ENCODE measurements at places on chromosomes 7 and 10.

DNA sequence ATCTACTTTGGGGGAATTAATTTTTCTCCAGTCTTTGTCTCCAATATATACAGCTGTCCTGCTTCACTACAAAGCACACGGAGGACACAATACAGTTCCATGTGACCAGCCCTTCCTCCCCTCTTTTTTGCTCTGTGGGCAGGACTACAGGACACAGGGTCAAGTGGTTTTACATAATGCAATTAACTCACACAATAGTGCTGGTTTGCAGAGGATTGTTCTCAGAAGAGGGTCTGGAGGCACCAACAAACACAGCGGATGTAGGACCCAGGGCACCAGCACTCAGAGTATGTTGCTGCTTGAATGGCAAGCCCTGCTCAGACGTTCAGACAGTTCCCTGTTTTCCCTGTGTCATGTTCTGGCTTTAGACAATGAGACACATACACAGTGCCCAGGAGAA is 52.0 kb upstream of the NPTX2 start:
- no peak for DNase-seq

GRCh38 chr10:89904755-89905154 is 203.4 kb downstream of the KIF20B start:
- DNase-seq = no peak

- no peak for DNase-seq
These were observed 19.3 kb downstream of the PPP2R2D start for GRCh38 chr10:131920151-131920550.

GRCh38 chr7:50580057-50580456 is 14.9 kb upstream of the DDC start:
- no peak for DNase-seq

GRCh38 chr7:101465576-101466196 is 103.0 kb downstream of the COL26A1 start:
- DNase-seq = no peak

DNA sequence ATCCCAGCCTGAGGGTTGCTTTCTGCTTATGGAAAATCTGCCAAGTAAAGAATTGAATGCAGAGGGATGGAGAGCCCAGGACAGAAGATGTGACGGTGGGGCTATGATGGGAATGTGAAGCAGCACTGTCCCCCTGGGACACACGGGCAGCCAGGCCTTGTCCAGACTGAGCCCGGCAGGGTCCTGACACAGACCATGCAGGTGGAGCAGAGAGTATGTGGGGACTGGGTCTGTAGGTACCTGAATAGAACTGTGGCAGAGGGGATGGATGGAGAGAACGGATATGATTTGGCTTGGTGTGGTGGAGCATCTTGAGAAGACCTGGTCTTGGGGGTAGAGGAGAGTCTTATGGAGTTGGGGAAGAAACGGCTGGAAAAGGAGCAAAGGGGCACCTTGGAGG is 732 bp upstream of the LRRC18 start:
- no peak for DNase-seq

DNA sequence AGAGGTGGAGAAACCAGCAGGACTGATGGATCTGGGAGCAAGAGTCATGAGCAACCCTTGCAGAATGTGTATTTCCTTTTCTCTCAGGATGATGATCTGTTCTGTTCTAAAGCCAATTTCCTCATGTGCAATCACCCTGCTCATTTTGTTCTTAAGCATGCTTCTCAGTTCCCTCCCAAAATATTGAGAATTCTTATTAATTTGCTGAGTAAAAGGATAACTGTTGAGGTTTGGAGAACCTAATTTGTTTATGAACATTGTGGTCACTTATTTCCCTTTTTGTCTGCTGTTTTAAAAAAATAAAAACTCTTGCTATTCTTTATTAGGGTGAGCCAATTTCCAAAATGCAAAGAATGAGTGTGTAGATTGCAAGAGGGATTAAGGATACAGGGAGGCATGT is 106.8 kb downstream of the APBB1IP start:
- no peak for DNase-seq

- no peak for DNase-seq
These were observed 283.6 kb downstream of the ADRA2A start for GRCh38 chr10:111360260-111360925.

DNA sequence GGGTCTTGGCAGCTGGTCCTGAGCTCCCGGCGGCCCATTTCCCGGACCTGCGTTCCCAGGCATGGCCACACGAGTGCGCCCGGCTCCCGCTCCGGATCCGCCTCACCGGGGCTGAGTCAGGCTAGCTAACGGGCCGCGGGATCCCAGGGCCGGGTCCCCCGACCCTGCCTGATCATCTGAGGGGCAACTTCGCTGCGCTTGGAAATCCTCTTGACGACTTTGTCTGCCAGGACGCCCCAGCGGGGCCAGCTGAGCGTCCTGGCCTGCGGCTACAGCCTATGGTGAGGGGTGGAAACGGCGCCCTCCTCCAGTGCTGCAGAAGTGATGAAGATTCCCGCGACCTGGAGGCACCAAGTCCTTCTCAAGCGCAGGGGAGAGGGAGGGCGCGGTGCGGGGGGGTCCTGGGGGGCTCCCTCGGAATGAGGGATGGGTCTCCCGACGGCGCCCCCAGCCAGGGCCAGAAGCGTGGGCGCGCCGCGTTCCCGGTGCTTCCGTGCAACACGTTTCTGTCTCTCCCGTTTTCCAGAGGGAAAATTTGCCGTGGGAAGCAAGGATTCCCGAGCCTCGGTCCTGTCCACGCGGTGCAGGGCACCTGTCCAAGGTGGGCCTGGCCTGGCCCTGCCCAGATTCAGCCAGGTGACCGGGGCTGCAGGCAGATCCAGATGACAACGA is 212.4 kb downstream of the CCSER2 start:
- no peak for DNase-seq

GRCh38 chr7:8295638-8296361 is 33.8 kb upstream of the ICA1 start:
- DNase-seq = peak; percentile 83

DNA sequence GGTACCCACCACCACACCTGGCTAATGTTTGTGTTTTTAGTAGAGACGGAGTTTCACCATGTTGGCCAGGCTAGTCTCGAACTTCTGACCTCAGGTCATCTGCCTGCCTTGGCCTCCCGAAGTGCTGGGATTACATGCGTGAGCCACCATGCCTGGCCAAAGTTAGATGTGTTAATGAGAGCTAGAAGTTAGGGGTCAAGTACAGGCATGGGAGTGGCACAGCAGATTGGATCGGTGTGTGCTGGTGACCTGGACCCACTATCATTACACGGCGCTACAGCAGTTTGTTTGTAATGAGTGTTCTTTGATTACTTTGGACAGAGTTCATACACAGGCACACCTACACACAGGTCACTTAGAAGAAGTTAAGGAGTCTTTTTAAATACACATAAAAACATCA is 36.7 kb downstream of the DNAJB6 start:
- no peak for DNase-seq

- no peak for DNase-seq
These were observed 40.9 kb downstream of the PDSS1 start for GRCh38 chr10:26738301-26738911.

DNA sequence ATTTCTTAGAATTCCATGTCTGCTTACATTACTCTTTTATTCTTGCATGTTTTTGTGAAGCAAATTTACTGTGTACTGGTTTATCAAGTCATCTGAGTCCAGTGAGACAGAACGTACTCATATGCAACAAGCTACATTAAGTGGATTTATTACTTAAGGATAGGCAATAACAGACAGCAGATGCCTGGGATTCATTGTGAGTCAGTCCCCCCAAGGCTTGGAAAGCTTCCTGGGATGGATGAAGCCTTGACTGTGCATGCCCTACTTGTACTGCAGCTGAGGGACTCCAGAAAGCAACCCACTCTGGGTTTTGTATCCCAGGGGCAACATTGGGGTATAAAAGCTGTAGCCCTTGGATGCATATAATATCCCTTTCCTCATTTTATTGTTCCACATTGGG is 113.4 kb upstream of the RAB18 start:
- DNase-seq = no peak

DNA sequence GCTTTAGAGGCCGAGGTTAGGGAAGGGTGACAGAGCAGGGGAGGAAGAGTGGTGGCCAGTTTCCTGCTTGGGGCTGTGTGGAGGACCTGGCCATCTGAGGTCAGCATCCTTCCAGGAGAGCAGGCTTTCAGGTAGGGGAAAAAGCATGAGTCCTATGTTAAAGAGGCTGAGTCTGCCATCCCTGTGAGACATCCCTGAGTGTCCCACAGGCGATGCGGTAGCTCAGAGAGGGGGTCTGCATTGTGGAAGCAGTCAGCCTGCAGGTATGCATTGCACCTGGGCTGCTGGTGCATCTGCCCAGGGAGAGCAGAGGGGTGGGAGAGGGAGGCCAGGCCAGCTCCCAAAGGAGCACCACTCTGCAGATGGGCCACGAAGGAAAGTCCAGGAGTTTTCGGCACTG is 282.1 kb upstream of the ZNF32 start:
- no peak for DNase-seq

DNA sequence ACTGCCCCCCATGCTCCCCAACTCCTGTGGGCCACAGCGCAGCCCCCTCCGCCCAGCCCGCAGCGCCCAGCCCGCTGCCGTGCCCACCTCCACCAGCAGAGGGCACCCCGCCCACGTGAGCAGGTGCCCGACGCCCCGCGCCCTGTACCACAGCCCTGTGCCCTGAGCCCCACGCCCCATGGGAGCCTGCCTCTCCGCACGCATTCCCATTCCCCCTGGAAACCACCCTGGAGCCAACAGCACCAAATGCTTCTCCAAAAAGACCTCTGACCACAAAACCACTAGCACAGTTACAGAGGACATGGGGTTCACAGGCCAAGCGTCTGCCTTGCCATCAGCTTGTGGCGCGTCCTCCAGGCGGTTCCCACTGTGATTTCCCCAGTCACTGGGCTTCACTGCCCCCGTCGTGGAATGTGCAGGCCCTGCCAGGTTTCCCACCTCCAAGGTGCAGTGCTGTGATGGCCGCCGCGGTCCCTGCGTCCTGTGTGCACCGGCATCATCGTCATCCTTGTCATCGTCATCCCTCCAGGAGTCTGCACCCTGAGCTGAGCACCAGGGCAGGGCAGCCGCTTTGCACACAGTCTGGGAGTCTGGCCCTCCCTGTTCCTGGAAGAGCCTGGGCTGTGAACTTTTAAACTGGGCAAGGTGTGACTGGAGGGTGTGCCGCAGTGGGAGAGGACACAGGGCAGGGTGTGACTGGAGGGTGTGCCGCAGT is 61.7 kb downstream of the PWWP2B start:
- no peak for DNase-seq

DNA sequence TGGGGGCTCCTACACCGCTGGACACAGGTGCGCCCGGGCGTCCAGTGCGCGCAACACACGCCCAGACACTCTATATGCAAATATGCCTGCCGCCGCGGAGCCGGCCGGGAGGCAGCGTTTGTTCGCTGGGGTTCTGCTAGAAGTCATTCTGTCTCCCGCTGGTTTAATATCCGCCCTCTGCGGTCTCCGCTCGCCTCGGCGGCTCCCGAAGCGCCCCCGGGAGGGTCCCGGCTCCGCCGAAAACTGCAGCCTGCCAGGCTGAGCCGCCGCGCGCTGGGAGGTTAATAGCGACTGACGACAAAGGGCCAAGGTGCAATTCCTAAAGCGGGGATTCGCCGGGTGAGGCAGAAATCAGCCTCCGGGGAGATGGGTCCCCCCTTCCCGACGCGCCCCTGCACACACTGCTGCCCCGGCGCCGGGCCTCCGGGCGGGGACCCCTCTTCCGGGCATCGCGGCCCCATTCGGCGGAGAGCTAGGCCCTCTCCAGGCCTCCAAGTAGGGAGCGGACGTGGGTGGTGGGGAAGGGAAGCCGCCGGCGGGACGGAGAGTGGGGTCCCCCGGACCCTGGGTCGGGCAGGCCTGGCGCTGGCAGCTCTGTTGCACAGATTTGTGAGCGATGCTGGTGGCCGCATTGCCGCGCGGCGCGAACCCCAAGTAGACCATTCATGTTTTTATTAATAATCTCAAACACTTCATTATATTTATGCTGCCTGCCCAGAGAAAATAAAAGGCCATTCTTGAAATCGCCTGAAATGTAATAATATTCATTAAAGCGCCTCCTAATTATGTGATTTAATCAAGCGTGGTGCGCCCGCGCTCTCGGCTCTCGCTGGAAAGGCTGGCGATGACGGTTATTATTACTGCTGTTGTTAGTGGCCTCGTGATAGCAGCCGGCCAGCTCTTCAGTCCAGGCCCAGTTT is 9.1 kb downstream of the EN2 start:
- DNase-seq = peak; percentile 28

GRCh38 chr10:132572545-132572937 is 35.0 kb downstream of the INPP5A start:
- no peak for DNase-seq

- no peak for DNase-seq
These were observed 325.4 kb upstream of the SEMA3C start for GRCh38 chr7:81244224-81244623.

- no peak for DNase-seq
These were observed 1.5 kb downstream of the INA start for GRCh38 chr10:103278537-103278823.

- DNase-seq = no peak
These were observed 54.5 kb downstream of the UBE3C start for GRCh38 chr7:157193274-157193673.

GRCh38 chr10:96244354-96244753 is 27.0 kb downstream of the BLNK start:
- DNase-seq = no peak

DNA sequence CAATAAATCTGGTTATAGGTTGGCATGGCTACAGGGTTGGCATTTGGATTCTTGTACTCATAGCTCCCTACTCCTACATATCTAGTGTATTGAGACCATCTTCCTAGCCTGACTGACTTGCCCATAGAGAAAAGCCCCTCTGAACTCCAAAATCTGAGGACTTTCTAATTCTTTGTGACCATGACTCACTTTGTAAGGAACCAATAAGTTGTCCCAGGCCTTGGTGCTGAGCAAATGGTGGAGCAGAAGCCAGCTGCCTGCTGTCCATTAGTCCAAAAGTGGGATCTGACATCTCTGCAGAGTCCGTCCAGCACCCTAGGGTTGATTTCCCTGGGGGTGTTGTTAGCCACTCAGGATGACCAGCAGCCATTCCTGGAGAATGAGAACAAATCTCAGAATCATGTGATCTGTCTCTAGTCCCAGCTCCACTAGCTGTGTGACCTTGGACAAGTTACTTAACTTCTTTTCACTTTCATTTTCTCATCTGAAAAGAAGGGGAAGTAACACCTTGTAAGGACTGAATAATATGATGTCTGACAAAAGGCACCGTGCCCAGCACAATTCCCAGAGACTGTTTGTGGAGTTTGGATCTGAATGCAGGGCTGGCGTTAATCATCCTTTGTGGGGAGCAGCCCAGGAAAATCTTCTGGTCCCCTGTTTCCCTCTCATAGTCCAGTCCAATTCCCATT is 44.1 kb downstream of the MTURN start:
- DNase-seq = no peak

GRCh38 chr7:135210888-135211178 is 493 bp downstream of the WDR91 start:
- DNase-seq = no peak
